Stimulated activated CD4-positive, alpha-beta T cell treated with anti-CD3 and anti-CD28 coated beads, Interleukin-1b, Interleukin-23, amount 100 ng/mL, for 1 hour (primary cell): ENCODE measurements at places on chromosomes 6 and 20.

DNA sequence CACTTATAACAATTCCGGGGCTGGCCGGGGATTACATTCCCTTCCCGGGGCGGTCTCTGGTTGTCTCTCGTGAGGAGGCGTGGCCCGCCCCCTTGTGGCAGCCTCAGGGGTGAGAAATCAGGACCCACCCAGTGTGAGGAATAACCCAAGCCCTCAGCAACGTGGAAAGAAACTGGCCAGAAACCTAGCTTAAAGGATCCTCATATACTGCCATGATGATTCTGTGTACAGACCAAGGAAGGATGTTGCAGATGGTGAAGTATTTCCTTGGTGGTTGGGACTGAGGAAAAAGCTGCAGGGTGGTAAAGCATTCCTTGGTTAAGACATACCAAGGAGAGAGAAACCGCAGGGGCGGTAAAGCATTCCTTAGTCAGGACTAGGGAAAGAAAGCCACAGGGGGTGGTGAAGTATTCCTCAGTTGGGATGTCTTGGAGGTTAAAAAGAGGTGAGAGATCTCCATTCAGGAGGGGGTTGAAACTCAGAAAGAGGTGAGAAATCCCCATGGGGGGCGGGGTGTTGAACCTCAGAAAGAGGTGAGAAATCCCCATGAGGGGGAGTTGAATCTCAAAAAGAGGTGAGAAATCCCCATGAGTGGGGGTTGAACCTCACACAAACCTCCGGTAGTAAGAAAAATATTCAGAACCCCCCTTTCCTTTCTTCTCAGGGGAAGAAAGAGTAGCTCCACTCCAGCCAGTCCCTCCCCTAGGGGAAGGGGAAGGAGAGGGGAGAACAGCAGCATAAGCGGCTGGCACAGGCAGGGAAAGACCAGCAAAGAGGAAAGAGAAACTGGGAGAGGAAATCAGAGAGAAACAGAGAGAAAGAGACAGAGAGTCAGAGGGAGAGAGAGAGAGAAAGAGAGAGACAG, 238.1 kb downstream of the RNGTT start:
- peak; percentile 16 for DNase-seq

DNA sequence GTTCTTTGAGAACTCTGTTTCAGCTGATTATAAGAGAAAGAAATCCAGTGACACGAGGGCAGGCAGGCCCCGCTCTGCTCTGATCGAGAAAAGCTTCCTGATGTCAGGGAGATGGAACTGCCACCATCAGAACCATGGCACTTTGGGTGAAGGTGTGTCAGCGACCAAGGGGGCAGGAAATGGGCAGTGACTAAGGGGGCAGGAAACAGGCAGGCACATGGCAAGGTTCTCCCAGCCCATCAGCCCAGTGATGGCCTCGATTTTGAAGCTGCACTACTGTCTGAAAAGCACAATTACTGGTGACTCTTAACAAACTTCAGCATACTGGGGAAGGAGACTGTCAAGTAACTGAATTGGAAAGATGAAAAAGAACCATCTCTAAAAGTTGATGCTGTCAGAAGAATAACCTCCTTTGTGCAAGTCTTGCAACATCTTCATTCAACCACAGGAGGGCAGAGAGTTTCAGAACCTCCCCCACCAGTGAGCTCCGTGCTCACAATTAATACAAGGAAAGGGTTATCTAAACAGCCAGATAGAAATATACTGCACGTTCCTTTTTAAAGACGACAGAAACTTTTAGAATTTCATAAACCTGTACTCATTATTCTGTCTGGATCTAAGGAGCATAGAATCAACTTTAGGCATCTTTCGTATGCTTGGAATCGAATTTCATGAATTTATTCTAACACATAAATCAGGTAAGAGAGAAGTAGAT, 39.1 kb downstream of the TMX4 start:
- DNase-seq: no peak

DNA sequence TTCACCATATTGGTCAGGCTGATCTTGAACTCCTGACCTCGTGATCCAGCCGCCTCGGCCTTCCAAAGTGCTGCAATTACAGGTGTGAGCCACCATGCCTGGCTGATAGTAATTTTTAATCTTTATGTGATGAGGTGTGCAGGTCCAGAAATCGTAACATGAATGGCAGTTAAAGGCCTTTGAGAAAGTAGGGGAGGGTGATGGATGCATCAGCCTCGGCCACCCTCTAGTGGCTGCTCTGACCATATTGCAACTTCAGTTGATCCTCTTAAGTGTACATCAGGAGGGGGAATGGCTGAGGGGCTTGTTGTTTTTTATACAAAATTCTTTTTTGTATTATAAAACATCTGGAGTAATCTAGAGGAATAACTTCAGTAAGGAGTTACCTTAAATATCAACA, 193.0 kb downstream of the ZFAND3 start:
- DNase-seq: no peak

GRCh38 chr6:161204866-161205557, 68.8 kb downstream of the AGPAT4 start:
- DNase-seq: no peak

- no peak for DNase-seq
Observed at GRCh38 chr20:50108556-50109235, 4.3 kb downstream of the UBE2V1 start.

DNA sequence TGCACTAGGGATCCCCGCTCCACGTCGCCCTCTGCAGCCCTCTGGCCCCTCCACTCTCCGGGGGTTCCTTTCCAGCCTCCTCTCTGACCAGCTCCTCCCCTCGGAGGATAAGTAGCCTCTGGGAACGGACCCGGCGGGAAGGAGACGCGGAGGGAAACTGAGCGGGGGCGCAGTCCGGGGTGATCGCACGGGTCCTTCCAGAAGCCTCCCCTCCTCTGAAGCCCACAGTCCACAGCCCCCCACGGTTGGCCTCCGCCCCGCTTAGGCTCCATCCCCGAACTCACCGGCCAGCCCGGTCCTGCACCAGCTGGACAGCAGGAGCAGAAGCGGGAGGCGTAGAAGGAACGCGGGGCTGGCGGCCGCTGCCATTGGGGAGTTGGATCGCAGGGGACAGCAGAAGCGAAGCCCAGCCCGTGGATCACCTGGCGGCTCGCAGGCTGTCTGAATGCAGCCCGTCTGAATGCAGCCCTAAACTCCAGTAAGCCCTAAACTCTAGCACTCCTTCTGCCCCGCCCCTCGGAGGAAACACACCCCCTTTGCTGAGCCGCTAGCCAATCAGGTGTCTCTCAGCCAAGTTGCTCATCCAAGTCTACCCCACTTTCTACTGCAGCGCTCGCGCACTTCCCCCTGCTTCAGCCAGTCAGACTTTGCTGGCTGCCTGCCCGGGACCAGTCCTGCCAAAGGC, at the start of gene RAET1G:
Gene RAET1G, minus strand, starts transcription at position 480 of the 685 bp plus-strand sequence. Its CDS starts 111 bp downstream, at position 369.
- peak; percentile 53 for DNase-seq

DNA sequence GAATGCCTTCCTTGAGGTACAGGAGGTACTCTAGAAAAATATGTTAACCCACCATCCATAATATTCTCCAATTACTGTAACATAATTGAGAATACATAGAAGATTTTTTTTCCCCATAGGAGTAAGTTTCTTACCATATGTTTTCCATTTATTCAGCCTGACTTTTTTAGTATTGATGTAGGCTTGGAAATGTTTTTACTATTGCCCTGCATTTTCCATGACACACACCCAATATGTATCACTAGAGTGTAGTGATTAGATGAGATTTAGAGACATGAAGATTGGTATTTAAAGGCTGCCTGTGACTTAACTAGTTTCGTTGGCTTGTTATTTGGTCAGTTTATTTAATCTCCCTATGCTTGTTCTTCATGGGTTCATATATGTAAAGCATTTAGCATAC, 39.5 kb downstream of the KCNQ5 start:
- DNase-seq: no peak

DNA sequence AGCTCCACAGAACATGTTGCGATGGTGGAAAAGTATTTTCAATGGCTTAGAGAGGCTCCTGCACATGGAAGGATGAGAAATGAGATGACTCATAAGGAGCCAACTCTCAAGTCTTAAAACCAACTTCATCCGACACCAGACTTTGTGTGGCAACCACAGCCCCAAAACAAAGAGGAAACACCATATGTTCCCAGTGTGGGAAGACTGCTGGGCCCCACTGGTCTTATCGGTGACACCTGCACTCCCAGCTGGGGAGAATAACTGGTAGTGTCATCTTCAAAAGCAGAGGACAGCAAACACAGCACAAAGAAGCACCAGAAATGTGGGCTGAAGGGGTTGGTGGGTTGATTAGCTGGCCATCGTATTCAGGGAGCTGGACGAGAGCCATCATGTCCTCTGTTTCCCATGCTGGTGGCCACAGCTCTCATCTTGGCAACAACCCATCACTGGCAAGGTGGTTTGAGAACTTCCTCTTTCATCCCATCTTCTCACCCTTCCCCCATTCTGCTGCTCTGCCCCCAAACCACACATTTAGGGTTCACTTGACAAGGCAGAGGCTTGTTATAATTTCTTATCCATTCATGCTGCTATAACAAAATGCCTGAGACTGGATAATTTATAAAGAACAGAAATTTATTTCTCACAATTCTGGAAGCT, 46.0 kb upstream of the TASP1 start:
- no peak for DNase-seq

GRCh38 chr6:107699697-107700325, 124.3 kb downstream of the SCML4 start:
- no peak for DNase-seq

DNA sequence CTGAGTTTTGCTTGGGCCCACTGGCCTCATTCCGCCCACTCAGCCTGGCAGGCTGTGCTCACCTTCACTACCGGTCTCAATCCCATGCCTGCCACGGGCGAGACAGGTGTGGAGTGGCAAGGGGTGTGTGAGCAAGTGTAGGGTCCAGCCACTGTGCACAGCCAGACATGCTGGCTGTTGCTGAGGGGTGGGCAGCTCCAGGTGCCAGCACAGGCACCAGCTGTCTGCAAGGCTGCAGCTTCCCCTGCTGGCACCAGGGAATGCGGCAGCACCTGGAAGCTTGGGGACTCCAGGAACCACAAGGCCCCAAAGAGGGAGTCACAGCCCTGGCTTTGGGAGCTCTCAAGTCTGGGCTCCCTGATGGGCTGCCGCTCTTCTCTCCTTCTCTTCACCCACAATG, 372.7 kb downstream of the CBLN4 start:
- no peak for DNase-seq

DNA sequence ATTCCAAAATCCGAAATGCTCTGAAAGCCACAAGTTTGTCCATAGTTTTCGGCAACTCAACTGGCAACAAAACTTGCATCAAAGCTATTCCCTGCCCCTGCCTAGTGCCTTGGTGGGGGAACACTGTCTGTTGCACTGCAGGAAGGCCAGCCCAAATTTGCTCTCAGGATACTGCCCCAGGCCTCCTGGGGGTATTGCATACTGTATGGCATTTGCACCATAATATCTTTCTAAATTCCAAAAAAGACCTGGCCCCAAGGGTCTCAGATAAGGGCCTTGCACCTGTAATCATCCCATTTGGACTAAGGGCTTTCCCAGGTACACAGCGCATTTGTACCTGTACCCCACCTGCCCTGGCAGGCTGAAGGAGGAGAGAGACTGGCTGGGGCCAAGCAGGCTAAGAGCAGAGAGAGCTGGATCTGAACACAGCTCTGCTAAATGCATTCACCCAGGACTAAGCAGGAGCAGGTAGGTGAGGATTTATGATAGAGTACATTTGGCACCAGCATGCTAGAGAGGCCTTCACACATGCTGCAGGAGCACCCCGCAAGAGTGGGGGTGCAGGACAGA, 4.0 kb upstream of the GRM4 start:
- DNase-seq: no peak

- no peak for DNase-seq
Observed at GRCh38 chr6:10403385-10404106, 11.3 kb downstream of the TFAP2A start.

GRCh38 chr6:105429676-105430075, 26.8 kb upstream of the PREP start:
- DNase-seq: no peak

- DNase-seq: no peak
Observed at GRCh38 chr6:116933485-116933884, 56.4 kb downstream of the RFX6 start.

- no peak for DNase-seq
Observed at GRCh38 chr6:28263922-28264321, 3.0 kb upstream of the ZSCAN26 start.

- DNase-seq: no peak
Observed at GRCh38 chr20:17711267-17711627, 11.5 kb downstream of the BANF2 start.

GRCh38 chr20:10280018-10280908, 61.6 kb downstream of the SNAP25 start:
- no peak for DNase-seq

DNA sequence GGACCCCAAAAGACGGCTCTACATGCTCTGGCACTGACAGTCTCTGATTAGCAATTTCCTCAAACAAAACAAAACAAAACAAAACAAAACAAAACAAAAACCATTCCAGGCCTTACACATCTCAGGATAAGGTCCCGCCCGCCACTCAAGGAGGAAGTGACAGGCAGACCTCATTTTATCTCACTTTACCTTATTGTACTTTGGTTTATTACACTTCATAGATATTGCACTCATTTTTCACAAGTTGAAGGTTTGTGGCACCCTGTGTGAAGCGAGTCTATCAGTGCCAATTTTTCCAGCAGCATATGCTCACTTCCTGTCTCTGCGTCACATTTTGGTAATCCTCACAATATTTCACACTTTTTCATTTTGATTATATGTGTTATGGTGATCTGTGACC, 15.2 kb downstream of the ZBP1 start:
- DNase-seq: no peak

- DNase-seq: no peak
Observed at GRCh38 chr6:140609956-140610355, 1235.5 kb upstream of the CITED2 start.

DNA sequence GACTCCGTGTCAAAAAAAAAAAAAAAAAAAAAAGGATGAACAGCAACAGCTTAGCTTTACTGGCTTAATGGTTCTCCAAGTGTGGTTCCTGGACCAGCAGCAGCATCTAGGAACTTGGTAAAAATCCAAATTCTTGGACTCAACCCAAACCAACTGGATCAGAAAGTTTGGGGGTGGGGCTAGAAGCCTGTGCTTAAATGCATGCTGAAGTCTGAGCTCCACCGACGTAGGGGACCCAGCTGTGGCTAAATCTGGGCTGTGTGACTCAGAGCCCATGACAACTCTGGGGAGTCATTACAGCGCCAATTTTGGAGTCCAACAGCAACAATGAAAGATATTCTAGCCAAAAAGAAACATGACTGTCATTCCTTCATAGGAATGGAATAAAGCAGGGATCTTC, 13.6 kb upstream of the CHD6 start:
- DNase-seq: no peak

GRCh38 chr6:136180704-136181511, 69.2 kb downstream of the MTFR2 start:
- no peak for DNase-seq

GRCh38 chr6:127880429-127880828, 20.4 kb downstream of the THEMIS start:
- no peak for DNase-seq

GRCh38 chr6:39301606-39302005, 12.6 kb downstream of the KCNK17 start:
- DNase-seq: no peak
